ENCODE measurements at places on chromosomes 5 and 9. TPM values are rescaled to one million over a fixed set of nuclear protein-coding genes. Genes with fewer than 3 reads are reported as not detected.
A peak's percentile ranks its signal among the peaks of the same experiment; 100 is the strongest.

DNA sequence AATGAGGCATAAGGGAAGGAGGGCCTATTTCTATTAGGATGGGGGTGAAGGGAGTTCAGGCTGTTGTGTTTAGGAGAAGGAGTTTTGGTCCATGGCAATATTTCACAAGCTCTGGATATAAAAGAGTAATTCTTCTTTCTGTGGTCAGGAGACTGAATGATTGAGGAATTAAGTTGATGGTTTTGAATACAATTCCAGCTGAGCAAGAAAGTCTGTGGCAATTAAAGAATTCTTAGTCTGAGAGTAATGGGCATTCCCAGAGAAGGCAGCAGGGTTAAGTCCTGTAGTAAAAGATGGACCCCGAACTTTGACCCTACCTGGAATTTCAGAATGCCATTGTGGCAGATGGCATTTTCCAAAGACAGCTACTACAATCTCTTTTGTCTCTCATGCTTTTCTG is 202.6 kb downstream of the TLE4 start:
- no peak for DNase-seq
- H3K36me3 ChIP-seq: no peaks in the 10 kb centered on the region
- no peak overlapping the region for H3K27ac ChIP-seq
- H3K4me1 ChIP-seq: peaks cover 5% of the 10 kb centered on the region
- H3K4me3 ChIP-seq: no peak overlapping the region

DNA sequence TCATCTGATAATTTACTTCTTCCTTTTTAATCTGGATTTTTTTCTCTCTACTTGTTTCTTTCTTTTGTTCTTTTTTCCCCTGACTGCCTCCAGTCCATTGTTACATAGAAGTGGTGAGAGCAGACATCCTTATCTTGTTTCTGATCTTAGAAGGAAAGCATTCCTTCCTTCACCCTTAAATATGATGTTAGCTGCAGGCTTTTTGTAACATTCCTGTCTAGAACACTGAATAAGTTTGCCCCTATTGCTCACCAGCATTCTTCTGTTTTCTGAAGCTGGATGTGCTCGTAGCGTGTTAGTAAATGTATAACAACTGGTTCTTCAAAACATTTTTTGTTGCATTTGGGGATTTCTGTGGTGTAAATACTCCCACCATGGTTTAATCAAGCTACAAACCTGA is 136.7 kb upstream of the NFIL3 start:
- H3K27ac ChIP-seq: peak overlapping the region; percentile 14
- H3K4me3 ChIP-seq: no peak overlapping the region
- peaks cover 4% of the 10 kb centered on the region for H3K27me3 ChIP-seq
- no peaks in the 10 kb centered on the region for H3K36me3 ChIP-seq

DNA sequence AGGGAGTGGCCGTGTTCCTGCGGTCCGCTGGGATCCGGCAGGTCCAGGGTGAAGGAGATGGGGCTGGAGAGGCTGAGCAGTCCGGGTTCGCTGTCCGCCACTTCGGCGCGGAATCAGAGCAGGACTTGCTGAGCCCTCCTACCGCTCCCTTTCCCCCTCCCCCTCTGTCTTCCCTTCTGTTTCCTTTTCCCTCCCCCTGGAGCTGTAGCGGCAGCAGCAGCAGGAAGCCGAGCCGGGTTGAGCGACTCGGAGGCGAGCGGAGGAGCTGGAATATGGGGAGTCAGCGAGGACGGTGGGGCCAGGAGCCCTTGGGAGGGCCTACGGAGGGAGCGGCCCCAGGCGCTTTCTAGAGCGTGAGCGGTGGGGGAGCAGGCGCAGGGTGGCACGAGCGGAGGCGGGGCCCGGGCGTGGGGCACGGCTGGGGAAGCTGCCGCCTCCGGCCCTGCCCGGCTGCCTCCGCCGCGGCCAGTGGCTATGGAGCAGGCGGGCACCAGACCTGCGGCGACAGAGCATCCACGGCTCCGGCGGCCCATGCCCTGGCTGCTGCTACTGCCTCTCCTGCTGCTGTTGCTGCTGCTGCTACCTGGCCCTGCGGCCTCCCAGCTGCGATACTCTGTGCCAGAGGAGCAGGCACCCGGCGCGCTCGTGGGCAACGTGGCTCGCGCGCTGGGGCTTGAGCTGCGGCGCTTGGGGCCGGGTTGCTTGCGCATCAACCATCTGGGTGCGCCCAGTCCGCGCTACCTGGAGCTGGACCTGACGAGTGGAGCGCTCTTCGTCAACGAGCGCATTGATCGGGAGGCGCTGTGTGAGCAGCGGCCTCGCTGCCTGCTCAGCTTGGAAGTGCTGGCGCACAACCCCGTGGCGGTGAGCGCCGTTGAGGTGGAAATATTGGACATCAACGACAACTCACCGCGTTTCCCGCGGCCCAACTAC is at the start of gene PCDHAC2:
Gene PCDHAC2 (plus strand): TSS at position 184 of the 933 bp plus-strand sequence. CDS start 291 bp downstream, at position 475.
- peaks cover 5% of the 10 kb centered on the region for H3K4me1 ChIP-seq
- peak within 1 kb of the TSS; percentile 80 for H3K4me3 ChIP-seq
- H3K27ac ChIP-seq: peak within 1 kb of the TSS; percentile 38
- peaks cover 3% of the 10 kb centered on the region for H3K36me3 ChIP-seq

DNA sequence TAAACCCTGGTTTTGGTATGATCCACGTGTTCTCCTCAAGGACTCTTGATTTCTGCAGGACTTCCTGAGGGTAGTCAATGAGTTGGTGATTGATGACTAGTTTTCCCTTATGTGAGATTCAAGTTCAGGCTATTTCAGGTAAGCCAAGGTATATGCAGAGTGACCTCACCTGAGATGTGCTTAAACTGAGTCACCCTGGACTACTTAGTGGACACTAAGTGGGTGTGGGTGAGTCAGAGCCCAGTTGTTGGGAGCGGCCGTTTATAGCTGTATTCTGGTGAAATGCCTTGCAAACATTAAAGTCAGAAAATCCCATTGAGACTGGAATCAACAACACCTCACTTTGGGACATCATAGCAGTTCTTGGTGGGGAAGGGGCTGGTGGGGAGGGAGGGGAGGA is 62.9 kb downstream of the SLC28A3 start:
- no peak overlapping the region for H3K27ac ChIP-seq
- H3K36me3 ChIP-seq: no peaks in the 10 kb centered on the region
- H3K27me3 ChIP-seq: peaks cover 6% of the 10 kb centered on the region
- no peaks in the 10 kb centered on the region for H3K4me1 ChIP-seq
- no peak overlapping the region for H3K4me3 ChIP-seq

DNA sequence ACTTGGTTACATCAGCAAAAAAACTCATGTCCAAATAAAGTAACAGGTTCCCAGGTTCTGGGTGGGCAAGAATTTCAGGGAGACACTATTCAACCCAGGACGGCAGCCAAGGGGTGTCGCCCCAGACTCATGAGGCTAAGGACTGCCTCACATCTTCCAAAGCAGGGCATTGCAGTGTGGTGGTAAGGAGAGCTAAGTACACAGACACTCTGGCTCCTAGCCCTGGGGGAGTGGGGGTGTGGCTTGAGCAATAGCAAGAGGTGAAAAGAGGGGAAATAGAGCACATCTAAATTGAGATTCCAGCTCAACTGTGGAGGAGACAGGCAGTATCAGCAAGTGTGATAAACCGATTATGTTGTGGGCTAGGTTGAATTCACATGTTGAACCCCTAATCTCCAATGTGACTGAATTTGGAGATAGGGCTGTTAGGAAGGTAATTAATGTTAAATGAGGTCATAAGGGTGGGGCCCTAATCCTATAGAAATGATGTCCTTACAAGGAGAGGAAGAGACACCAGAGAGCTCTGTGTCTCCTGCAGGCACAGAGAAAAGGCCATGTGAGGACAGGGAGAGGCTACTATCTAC is 49.9 kb upstream of the MARCHF11 start:
- no peaks in the 10 kb centered on the region for H3K27me3 ChIP-seq
- no peaks in the 10 kb centered on the region for H3K36me3 ChIP-seq
- no peak for DNase-seq
- H3K4me1 ChIP-seq: no peaks in the 10 kb centered on the region
- H3K27ac ChIP-seq: no peak overlapping the region

DNA sequence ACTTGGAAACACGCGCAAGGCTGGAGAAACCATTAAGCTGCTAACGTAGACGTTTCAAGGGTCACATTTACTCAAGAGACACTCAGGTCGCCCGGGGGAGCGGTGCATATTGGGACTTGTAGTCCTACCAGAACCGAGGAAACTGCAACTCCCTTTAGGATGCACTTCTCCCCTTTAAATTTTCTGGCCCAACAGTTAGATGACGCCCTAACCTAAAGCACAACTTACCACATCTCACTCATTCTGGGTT is 384 bp upstream of the DMXL1 start:
- no peaks in the 10 kb centered on the region for H3K27me3 ChIP-seq
- peak overlapping the region; percentile 85 for H3K4me3 ChIP-seq
- H3K27ac ChIP-seq: peak overlapping the region; percentile 99
- H3K4me1 ChIP-seq: peaks cover 21% of the 10 kb centered on the region
- no peak for DNase-seq

GRCh38 chr9:136857166-136857565 is 5.0 kb downstream of the MAMDC4 start:
- H3K27me3 ChIP-seq: no peaks in the 10 kb centered on the region
- peaks cover 2% of the 10 kb centered on the region for H3K36me3 ChIP-seq
- H3K4me1 ChIP-seq: no peaks in the 10 kb centered on the region
- no peak overlapping the region for H3K27ac ChIP-seq
- no peak for DNase-seq

- no peaks in the 10 kb centered on the region for H3K27me3 ChIP-seq
- peaks cover 18% of the 10 kb centered on the region for H3K4me1 ChIP-seq
- no peak for DNase-seq
- no peak overlapping the region for H3K4me3 ChIP-seq
Measured at GRCh38 chr5:138952962-138953361, 77.8 kb upstream of the LRRTM2 start.

GRCh38 chr5:54215233-54215736 is 95.1 kb downstream of the ARL15 start:
- H3K4me3 ChIP-seq: no peak overlapping the region
- no peaks in the 10 kb centered on the region for H3K36me3 ChIP-seq
- H3K27ac ChIP-seq: no peak overlapping the region
- no peak for DNase-seq

GRCh38 chr5:96548905-96549304 is 113.3 kb upstream of the CAST start:
- no peak overlapping the region for H3K4me3 ChIP-seq
- no peak for DNase-seq
- H3K27ac ChIP-seq: no peak overlapping the region
- peaks cover 2% of the 10 kb centered on the region for H3K27me3 ChIP-seq

GRCh38 chr9:124468061-124468740 is 17.9 kb downstream of the ADGRD2 start:
- no peak overlapping the region for H3K27ac ChIP-seq
- no peak for DNase-seq
- H3K36me3 ChIP-seq: no peaks in the 10 kb centered on the region
- H3K4me3 ChIP-seq: no peak overlapping the region

DNA sequence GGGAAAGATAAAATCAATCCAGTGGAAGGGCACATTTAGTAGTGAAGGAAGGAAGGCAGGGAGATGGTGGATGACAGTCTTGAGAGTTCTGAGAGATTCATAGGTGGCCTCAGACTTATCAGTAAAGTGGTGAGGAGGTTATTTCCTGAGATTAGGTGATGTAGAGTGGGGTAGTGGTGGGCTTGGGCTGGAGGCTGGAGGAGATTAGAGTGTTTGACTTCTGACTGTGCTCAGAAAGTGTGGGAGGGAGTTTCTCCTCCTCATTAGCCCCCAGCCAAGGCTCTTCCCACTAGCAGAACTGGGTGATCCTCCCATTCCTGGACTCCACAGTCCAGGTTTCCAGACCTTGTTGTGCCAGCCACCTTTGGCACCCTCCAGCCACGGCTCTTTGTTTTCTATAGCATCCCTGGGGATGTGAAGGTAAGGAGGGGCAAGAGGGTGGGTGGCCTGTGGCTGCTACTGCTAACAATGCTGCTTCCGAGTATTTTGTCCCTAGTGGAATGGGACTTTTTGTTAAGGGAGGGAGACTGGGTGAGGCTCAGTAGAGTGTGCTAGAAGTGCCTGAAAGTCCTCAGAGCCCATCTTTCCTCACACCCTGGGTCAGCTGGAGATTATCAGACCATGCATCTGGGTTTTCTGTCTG is 94.4 kb downstream of the ADRB2 start:
- peaks cover 10% of the 10 kb centered on the region for H3K27me3 ChIP-seq
- no peak overlapping the region for H3K4me3 ChIP-seq
- H3K27ac ChIP-seq: no peak overlapping the region
- no peaks in the 10 kb centered on the region for H3K4me1 ChIP-seq
- no peak for DNase-seq

DNA sequence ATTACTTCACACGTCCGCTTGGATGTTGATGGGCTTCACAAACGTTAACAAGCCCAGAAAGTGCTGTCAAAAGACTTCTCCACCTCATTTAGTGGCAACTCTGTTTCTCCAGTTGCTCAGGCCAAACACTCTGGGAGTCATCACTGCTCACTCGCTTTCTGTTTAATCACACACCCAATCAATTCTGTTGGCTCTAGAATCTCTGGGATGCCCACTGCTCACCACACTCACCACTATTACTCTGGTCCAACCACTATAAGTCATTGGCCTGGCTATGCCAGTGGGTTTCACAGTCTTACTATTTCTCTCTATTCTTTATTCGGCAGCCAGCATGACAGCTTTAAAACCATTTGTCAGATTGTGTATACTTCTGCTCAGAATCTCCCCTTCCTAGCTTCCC is 163.5 kb downstream of the KDM4C start:
- H3K27me3 ChIP-seq: no peaks in the 10 kb centered on the region
- H3K4me3 ChIP-seq: no peak overlapping the region
- peaks cover 8% of the 10 kb centered on the region for H3K36me3 ChIP-seq
- no peak overlapping the region for H3K27ac ChIP-seq
- no peak for DNase-seq

DNA sequence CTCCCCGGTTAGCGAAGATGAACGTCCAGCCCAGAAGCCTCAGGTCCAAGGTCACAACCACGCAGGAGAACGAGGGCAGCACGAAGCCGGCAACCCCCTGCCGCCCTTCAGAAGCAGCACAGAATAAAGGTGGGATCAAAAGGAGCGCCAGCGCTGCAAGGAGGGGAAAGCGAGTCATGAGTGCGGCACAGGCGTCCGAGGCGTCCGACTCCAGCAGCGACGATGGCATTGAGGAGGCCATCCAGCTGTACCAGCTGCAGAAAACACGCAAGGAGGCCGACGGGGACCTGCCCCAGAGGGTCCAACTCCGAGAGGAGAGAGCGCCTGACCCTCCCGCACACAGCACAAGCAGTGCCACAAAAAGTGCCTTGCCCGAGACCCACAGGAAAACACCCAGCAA is 5.8 kb downstream of the PPP1R26 start:
- no peaks in the 10 kb centered on the region for H3K27me3 ChIP-seq
- peaks cover 2% of the 10 kb centered on the region for H3K4me1 ChIP-seq
- no peak overlapping the region for H3K4me3 ChIP-seq
- DNase-seq: no peak
- no peak overlapping the region for H3K27ac ChIP-seq

DNA sequence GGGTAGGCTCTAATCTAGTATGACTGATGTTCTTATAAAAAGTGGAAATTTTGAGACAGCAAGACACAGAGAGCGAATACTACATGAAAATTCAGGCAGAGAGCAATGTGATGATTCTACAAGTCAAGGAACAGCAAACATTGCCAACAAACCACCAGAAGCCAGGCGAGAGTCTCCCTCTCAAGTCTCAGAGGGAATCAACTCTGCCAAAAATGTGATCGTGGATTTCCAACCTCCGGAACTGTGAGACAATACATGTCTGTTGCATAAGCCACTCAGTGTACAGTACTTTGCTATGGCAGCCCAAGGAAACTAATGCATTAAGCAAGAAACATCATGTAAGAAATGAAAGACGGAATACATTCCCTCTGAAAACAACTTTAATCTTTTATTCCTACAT is 52.1 kb upstream of the CCNG1 start:
- H3K27me3 ChIP-seq: no peaks in the 10 kb centered on the region
- peaks cover 16% of the 10 kb centered on the region for H3K4me1 ChIP-seq
- no peak for DNase-seq
- H3K36me3 ChIP-seq: no peaks in the 10 kb centered on the region
- no peak overlapping the region for H3K27ac ChIP-seq

GABRA1 gene
- not detected for total RNA-seq

CAMK4 gene
- total RNA-seq: 2.1 TPM

CD14 gene
- 0.36 TPM for total RNA-seq

STK32A gene
- 1.3 TPM for total RNA-seq

FOXD1 gene
- total RNA-seq: 0.19 TPM

TTC23L gene
- 2.8 TPM for total RNA-seq
